ENCODE measurements at places on chromosomes 11 and 22. TPM values are rescaled to one million over a fixed set of nuclear protein-coding genes. Genes with fewer than 3 reads are reported as not detected.

SLC25A18 gene
- total RNA-seq: 0.08 TPM

HBG2 gene
- not detected for total RNA-seq

SC5D gene
- total RNA-seq: 47.9 TPM

SSH3 gene
- total RNA-seq: 78.4 TPM

SMC1B gene
- not detected for total RNA-seq

PLAAT5 gene
- total RNA-seq: 0.16 TPM

TRIM48 gene
- not detected for total RNA-seq
